Neural progenitor cell (in vitro differentiated cells): ENCODE measurements at places on chromosomes 13 and 19. TPM values are rescaled to one million over a fixed set of nuclear protein-coding genes. Genes with fewer than 3 reads are reported as not detected.

GRCh38 chr19:17909003-17909732, 23.6 kb upstream of the CCDC124 start:
- H3K27me3 ChIP-seq = no peaks in the 10 kb centered on the region
- H3K27ac ChIP-seq = peak overlapping the region; percentile 64
- H3K4me1 ChIP-seq = peaks cover 8% of the 10 kb centered on the region
- no peak overlapping the region for H3K4me3 ChIP-seq
- peak; percentile 49 for DNase-seq

GRCh38 chr19:57830071-57830602, at the start of gene ZNF587B:
TSS of gene ZNF587B (plus strand) at chr19:57830299. CDS start at chr19:57830529, 230 bp downstream.
- H3K4me1 ChIP-seq = peaks cover 15% of the 10 kb centered on the region
- H3K4me3 ChIP-seq = peak within 1 kb of the TSS; percentile 87
- peak; percentile 95 for DNase-seq
- peak within 1 kb of the TSS; percentile 89 for H3K27ac ChIP-seq

DNA sequence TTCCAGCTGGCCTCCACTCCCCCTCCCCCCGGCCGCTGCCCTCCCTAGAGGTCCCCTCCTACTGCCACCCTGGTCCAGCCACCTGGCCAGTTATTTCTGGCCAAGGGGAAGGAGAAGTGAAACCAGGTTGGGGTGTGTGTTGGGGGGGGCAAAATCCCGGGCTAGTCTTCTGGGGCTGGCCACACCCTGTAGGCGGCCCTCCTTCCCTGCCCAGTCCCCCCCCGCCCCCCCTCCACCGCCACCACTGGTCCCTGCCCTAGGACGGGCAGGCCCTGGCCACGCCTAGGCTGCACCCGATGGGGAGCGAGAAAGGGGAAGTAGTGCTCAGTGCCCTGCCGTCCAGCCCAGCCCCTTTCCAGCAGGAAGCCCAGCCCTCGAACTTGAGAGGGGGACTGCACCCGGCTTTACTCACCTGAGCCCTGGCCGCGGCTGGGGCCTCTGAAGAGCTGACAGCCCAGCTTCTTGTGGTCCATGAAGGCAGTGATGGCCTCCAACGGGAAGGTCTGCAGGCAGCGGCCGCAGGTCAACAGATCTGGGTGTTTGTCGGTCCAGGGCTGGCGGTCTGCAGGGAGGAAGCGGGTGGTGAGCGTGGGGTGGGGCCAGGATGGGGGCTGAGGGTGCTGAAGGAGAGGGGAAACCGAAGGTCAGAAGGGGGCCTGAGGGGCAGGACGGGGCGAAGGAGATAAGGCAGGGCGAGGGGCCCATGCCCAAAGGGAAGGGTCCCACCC, 813 bp downstream of the ZNF296 start:
- peak; percentile 43 for DNase-seq
- peaks cover 36% of the 10 kb centered on the region for H3K27me3 ChIP-seq
- H3K4me1 ChIP-seq = peaks cover 31% of the 10 kb centered on the region
- H3K27ac ChIP-seq = no peak overlapping the region

DNA sequence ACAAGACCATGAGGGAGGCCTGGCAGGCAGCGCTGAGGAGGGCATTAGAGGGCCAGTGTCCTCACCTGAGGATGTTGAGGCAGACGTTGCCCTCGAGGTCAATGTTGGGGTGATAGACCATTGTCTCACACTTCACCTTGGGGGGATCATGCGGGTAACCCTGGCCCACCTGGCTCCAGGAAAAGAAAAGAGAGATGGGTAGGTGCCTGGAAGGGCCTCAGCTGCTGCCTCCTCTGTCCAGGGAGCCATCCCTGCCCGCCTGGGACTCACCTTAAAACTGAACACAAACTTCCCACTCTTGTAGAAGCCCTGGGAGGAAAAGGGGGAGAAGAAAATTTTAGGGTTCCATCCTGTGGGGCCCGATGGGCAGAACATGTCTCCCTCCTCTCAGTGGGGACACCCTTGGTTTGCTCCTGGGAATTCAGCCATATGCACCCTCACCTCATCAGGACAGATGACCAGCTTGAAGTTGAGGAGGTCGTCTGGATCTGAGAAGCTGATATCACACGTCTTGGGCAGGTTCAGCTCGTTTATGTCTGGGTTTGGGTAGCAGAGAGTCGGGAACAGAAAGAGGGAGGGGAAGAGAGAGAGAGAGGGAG, 1.7 kb downstream of the UBE2M start:
- peaks cover 23% of the 10 kb centered on the region for H3K4me1 ChIP-seq
- H3K36me3 ChIP-seq = no peaks in the 10 kb centered on the region
- peak overlapping the region; percentile 65 for H3K4me3 ChIP-seq
- H3K27me3 ChIP-seq = peaks cover under 1% of the 10 kb centered on the region
- H3K27ac ChIP-seq = no peak overlapping the region
- no peak for DNase-seq

DNA sequence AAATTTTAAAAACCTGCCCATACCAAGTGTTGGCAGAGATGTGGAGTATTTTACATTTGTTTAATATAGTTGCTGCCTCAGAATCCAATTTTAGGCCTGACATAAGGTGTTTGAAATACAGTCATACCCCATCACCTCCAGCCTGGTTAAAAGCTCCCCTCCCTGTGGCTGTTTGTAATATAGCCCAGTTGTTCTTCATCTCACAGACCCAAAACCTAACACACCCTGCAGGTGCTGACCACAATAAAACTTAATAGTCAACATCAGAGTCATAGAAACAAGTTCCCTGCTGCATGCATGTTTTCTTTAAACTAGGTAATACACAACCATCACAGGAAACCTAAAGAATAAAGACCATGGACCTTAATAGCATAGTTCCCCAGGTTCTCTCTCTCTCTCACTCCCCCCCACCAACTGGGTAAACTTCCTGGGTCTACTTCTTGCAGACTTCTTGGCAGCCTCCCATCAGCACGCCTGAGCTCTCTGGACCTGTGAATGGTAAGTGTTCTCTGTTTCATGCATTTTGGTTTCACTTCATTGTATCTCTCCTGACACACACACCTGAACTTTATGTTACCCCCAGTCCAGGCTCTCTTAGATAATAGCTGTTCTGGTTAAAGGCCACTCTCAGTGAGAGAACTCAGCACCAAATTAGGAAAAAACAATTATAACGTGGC, 1369.9 kb downstream of the EFNB2 start:
- no peak overlapping the region for H3K4me3 ChIP-seq
- no peak overlapping the region for H3K27ac ChIP-seq
- H3K36me3 ChIP-seq = no peaks in the 10 kb centered on the region

Gene MYH14
- 1.6 and 6.7 TPM in 2 replicates for total RNA-seq

GRCh38 chr19:1001538-1002166, 1.4 kb downstream of the GRIN3B start:
- peaks cover 3% of the 10 kb centered on the region for H3K4me1 ChIP-seq
- no peak overlapping the region for H3K27ac ChIP-seq
- peak overlapping the region; percentile 73 for H3K4me3 ChIP-seq
- no peaks in the 10 kb centered on the region for H3K36me3 ChIP-seq

GRCh38 chr13:68927387-68928026, 1180.1 kb upstream of the ATXN8OS start:
- DNase-seq = peak; percentile 83
- H3K36me3 ChIP-seq = no peaks in the 10 kb centered on the region
- no peak overlapping the region for H3K4me3 ChIP-seq
- H3K27ac ChIP-seq = no peak overlapping the region
- H3K4me1 ChIP-seq = no peaks in the 10 kb centered on the region
- H3K27me3 ChIP-seq = no peaks in the 10 kb centered on the region

DNA sequence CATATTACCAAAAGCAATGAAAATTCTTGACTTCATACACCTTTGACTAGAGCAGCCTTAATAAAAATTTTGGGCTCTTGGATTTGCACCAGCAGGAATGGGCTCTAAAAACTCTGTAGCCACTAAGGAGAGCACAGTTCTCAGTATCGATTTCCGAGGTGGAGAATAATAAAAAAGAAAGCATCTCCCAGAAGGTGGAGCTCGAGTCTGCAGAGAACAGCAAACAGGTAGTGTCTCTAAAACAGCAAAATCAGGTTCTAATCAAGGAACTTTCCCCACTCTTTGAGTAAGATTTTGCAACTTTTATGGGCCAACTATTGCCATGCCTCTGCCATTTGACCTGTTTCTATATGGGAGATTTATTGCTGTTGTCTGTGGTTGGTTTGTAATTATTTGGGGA, 258.7 kb upstream of the GPC6 start:
- peak; percentile 2 for DNase-seq
- H3K36me3 ChIP-seq = no peaks in the 10 kb centered on the region
- no peaks in the 10 kb centered on the region for H3K27me3 ChIP-seq
- no peaks in the 10 kb centered on the region for H3K4me1 ChIP-seq

DNA sequence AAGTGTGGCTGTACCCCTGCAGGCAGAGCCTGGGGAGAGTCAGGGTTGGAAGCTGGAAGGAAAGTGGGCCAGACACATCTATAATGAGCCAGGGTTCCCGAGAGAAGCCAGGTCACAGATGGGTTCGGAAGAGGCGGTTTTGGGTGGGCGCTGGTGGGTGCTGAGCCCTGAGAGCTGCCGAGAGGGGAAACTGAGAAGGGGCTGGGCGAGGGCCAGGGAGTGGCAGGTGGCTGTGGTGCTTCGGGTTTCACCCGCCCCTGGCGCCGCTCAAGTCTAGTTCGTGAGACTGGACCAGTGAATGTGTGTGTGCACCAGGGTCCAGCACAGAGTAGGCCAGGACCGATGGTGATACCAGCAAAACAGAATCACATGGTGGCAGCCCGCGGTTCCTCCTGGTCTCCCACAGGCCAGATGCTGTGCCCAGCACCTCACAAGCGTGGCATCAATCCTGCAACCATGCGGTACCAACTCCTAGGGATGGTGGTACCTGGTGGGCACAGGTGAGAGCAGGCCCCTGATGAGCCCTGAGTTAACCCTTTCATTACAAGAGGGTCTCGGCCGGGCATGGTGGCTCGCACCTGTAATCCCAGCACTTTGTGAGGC, 1.8 kb upstream of the LRRC4B start:
- H3K4me1 ChIP-seq = peaks cover 14% of the 10 kb centered on the region
- no peak overlapping the region for H3K27ac ChIP-seq
- DNase-seq = no peak
- H3K36me3 ChIP-seq = no peaks in the 10 kb centered on the region

Gene KLF1
- 0.43 and 0.64 TPM in 2 replicates for total RNA-seq

DNA sequence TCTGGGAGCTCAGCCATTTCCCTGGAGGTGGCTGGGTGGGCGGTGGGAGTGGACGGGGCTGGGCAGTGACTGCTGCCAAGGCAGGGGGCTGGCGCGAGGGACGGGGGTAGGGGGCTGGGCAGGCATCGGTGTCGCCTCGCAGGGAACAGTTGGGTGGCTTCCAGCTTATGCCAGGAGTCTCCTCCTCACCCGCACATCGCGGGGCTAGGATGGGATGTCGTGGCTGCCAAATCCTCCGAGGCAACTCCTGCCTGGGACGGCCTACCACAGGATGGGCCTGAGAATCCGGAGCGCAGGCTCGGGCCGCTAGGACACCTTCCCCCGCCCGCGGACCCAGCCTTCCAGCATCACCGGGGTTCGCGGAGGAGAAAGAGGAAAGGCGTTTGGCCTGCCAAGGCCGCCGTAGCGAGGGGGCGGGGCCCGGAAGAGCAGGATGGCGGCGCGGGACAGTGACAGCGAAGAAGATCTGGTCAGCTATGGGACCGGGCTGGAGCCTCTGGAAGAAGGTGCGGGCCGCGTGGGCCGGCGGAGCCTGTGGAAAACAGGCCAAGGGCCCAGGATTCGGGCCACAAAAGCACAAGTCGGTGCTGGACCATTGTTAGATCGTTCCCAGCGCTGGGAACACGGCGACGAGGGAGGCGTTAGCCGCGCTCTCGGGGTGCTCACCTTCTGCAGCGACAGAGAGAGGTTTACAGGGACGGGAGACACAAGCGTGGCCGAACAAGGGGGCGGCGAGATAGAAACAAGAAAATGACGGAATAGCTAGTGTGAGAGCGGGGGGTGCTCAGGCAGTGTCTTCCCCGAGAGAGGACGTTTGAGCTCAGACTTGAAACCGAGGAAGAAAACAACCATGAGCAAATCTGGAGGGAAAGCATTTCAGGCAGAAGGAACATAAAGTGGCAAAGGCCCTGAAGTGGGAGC, at the start of gene GPATCH1:
Gene GPATCH1, plus strand, starts transcription at position 421 of the 921 bp plus-strand sequence. Its CDS starts 13 bp downstream, at position 434.
- peak; percentile 95 for DNase-seq
- H3K4me1 ChIP-seq = no peaks in the 10 kb centered on the region

Gene ZNF44
- 6.9 and 7.3 TPM in 2 replicates for total RNA-seq

Gene VMAC
- 4.6 and 6.8 TPM in 2 replicates for total RNA-seq

GRCh38 chr13:22114630-22115311, 443.9 kb downstream of the FGF9 start:
- H3K27me3 ChIP-seq = no peaks in the 10 kb centered on the region
- no peaks in the 10 kb centered on the region for H3K4me1 ChIP-seq
- H3K36me3 ChIP-seq = no peaks in the 10 kb centered on the region
- DNase-seq = no peak
- H3K27ac ChIP-seq = no peak overlapping the region
- no peak overlapping the region for H3K4me3 ChIP-seq

- no peaks in the 10 kb centered on the region for H3K27me3 ChIP-seq
- no peak for DNase-seq
- H3K4me3 ChIP-seq = no peak overlapping the region
- no peaks in the 10 kb centered on the region for H3K36me3 ChIP-seq
- H3K27ac ChIP-seq = no peak overlapping the region
- no peaks in the 10 kb centered on the region for H3K4me1 ChIP-seq
These were observed 10.6 kb downstream of the ERICH6B start for GRCh38 chr13:45604892-45605291.

Gene CATSPERD
- not detected in 2 replicates for total RNA-seq

Gene MRI1
- total RNA-seq = 6.3 and 22.5 TPM in 2 replicates

GRCh38 chr19:9309974-9310446, 372 bp upstream of the ZNF699 start:
- H3K27ac ChIP-seq = no peak overlapping the region
- no peaks in the 10 kb centered on the region for H3K27me3 ChIP-seq
- no peaks in the 10 kb centered on the region for H3K36me3 ChIP-seq
- DNase-seq = peak; percentile 98

DNA sequence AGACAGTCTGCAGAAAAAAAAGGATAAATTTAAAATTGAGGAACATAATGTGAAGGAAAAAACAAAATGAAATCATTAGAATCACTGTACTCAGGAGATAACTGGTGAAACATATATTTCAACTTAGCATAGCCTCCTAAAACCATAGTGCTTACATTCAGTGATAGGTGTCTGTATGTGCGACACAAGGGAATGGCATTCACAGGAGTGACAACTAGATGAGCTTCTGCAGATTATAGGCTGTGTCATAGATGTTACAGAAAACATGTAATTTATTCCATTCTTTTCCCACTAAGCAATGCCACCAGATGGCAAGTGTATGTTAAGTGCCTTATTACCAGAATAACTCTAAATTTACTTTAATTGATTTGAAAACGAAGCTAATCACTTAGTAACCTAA, 960.0 kb upstream of the PCDH20 start:
- H3K4me3 ChIP-seq = no peak overlapping the region
- H3K4me1 ChIP-seq = no peaks in the 10 kb centered on the region
- DNase-seq = no peak

Gene SMIM24
- total RNA-seq = 0.81 and 1.7 TPM in 2 replicates

Gene ATCAY
- 15.8 and 23.9 TPM in 2 replicates for total RNA-seq
